ENCODE measurements at places on chromosomes 5 and 9.

DNA sequence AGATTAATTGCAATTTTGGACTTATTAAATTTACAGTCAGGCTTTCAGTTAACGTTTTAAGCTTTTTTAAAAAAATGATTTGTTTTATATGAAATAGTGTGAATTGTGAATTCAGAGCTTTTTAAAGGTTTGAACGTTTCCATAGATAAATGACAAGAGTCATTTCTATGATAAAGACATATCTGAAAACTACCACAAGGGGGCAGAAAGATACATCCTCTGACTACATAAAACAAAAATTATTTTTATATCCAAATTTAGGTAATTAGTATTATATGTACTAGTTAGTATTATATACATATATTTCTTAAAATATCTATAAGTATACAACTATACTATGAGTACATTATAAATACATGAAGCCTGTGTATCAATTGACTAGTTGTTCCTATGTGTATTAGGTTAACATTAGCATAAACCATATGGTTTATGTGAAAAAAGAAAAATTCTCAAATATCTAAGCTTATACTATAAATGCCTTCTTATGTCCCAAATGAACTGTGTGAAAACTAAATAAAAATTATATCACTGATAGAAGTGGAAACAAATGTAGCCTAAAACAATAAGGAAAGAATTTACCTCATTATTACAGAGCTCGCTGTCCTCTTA, 155.2 kb downstream of the MEF2C start:
- DNase-seq = peak; percentile 74

DNA sequence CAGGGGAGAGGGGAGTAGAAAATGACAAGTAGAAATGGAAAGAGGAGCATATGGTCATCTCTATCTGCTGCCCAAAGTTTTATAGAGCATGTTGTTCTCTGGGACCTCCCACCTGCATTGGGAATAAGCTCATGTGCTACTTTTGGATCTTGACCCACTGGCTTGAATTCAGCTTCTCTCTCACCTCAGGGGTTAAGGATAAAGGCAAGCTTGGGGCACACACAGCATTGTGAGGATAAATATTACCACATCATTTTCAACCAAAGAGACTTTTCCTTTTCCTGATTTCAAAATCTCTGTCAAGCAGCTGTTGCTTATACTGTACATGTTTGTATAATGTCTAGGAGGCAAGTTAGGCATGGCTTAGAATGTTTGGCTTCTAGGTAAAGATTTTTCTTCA, 16.6 kb downstream of the ATP10B start:
- no peak for DNase-seq

GRCh38 chr5:26761446-26761845, 276.9 kb downstream of the CDH9 start:
- no peak for DNase-seq

DNA sequence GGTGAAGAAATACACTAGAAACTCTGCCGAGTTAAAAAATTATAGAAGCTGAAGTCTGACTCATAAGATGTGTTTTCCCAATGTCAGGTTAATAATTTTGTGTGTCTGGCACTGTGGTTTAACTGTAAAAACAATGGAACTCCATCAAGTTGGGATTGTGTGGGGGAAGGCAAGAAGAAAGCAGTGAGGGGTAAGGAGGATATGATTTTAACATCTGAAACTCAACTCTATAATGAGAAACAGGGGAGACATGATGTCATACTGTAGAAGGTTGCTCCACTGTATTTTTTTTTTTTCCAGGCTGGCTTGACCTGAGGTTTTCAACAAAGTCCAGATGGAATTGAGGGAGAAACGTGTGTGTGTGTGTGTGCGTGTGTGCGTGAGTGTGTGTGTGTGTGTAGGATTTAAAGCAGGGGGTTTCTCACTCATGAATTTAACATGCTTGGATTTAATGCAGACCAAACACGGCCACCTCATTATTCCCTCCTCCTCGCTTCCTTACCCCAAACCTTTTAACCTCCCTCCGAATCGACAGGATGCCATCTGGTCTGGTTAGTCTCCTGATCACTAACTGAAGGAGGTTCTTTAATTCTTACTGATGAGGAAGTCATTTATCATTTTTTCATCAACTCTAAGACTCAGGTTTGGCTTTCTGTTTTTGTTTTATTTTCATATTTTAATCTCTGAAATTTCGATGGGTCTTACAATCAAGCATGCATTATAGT, 140.2 kb upstream of the LPAR1 start:
- DNase-seq = no peak

DNA sequence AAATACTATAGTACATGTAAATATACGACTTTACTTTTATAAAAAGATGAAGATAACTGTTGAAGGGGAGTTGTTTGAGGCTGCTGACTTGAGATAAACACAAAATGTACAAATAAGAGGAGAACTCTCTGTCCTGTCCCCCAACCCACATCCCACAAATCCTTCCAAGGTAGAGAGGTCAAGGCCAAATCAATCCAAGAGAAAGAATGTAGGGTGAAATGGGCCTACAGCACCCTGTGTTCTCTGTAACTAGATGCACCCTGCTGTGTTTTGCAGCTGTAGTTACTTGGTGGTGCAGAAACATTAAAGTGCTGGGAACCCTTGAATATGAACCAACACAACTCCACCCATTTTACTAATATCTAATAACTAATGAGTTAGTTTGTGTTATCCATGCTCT, 2.0 kb upstream of the LHFPL2 start:
- DNase-seq = no peak

All from suppressor macrophage (primary cell).